ENCODE measurements at places on chromosomes 16 and 17.

DNA sequence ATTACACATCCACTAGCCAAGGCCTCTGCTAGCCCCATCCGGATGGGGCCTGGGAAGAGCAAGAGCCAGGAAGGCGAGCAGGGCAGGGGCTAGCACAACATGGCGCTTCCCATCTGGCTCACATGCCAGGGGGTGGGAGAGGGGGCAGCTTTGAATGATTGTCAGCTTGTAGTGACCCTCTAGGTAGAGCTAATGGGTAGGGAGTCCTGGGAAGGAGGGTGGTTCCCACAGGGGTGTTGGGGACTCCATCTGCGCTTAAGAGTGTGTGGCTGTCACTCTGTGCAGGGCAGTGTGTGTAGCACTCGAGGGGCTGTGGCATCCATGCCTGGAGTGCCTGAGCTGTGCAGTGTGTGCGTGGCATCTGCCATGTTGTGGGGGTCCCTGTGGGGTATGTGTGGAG, 24.5 kb downstream of the ARHGAP23 start:
- DNase-seq = no peak

DNA sequence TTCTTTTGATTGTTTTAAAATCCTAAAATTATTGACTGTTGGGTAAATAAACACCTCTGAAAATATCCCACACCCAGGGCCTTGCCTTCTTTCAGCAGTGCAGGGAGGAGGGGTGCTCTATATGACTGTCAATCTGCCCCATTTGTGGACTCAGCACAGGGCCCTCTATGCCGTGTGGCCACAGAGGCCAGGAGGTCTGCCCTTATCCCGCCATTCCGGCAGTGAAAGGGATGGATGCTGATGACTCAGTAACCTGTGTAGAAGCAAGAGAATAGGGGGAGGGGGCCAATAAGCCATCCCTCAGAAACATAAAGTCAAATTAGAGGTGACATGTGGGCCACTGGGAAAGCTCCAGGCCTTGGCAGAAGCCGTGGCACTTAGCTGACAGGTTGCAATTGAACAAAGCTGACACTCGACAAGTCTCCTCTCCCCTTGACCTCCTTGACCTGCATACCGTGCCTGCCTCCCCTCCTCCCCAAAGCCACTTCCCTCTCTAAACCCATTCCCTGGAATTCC, 281.4 kb upstream of the DYNLRB2 start:
- no peak for DNase-seq

DNA sequence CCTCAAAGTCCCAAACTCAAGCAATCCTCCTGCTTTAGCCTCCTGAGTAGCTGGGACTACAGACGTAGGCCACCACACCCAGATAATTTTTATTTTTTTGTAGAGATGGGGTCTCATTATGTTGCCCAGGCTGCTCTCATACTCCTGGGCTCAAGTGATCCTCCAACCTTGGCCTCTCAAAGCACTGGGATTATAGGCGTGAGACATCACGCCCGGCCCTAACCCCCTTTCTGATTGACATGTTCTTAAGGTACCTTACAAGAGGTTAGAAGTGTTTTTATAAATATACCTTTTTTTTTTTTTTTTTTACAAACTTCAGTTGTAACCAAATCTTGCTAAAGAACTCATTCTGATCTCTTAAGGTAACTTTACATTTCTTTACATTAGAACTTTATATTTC, 64.8 kb downstream of the GNA13 start:
- no peak for DNase-seq

DNA sequence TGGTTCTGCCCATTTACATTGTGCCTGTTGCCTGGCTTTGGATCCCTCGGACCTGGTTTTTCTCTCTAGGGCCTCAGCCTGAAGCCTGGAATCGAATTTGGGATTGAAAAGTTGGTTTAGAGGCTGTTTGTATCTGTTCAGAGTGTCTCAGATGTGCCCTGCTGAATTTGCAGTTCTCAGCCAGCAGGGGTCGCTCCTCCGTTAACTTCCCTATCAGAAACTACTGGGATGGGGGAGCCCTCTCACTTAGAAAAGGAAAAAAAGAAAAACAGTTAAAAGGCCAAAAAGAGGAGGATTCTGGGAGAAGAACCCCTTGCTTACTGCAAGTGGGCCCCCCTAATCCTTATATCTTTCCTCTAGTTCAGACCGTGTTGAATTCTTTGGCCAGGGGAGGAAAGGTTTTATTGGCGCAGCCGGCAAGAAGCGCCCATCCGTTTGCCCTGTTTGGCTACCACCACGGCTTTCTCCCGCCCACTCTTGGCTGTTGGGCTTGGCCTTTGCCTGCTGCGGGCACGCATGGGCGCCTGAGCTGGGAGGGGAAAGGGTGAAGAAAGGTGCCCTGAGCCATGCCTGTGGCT, 8.7 kb downstream of the FZD2 start:
- DNase-seq = no peak

GRCh38 chr17:4475463-4475862, 23.2 kb upstream of the SPNS2 start:
- no peak for DNase-seq

GRCh38 chr17:9715503-9716016, 70.2 kb downstream of the USP43 start:
- DNase-seq = no peak

DNA sequence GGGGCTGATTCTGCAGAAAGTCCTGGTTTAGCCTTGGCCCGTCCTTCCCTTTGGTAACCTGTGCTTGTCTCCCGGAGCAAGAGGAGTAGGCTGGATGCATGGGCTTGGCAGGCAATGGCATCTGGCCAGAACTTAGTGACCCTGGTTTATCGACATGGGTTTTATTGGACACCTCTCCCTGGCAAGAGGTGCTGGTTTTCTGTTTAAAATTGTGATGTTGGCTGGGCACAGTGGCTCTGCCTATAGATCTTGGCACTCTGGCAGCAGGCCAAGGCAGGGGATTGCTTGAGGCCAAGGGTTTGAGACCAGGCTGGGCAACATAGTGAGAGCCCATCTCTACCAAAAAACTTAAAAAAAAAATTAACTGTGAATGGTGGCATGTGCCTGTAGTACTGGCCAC, 31.2 kb downstream of the SLC12A3 start:
- no peak for DNase-seq

GRCh38 chr17:36094746-36095145, 4.8 kb upstream of the CCL3 start:
- no peak for DNase-seq

GRCh38 chr17:42493319-42493718, 34.6 kb downstream of the ATP6V0A1 start:
- no peak for DNase-seq

DNA sequence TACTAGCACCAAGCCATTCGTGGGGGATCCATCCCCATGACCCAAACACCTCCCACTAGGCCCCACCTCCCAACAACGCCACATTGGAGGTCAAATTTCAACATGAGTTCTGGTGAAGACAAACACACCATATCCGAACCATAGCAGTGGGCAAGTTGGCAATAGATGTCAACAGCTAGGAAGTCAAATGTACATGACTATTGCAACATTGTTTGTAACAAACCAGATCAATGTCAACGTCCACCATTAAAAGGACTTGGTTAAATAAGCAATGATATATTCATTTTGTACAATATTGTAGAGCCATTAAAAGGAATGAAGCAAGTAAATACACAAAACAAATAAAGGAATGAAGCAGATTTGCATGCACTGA, 26.5 kb upstream of the CIITA start:
- DNase-seq = no peak

GRCh38 chr16:85969159-85969558, 70.2 kb downstream of the IRF8 start:
- DNase-seq = no peak

- no peak for DNase-seq
Observed at GRCh38 chr17:63476459-63476853, 405 bp upstream of the ACE start.

DNA sequence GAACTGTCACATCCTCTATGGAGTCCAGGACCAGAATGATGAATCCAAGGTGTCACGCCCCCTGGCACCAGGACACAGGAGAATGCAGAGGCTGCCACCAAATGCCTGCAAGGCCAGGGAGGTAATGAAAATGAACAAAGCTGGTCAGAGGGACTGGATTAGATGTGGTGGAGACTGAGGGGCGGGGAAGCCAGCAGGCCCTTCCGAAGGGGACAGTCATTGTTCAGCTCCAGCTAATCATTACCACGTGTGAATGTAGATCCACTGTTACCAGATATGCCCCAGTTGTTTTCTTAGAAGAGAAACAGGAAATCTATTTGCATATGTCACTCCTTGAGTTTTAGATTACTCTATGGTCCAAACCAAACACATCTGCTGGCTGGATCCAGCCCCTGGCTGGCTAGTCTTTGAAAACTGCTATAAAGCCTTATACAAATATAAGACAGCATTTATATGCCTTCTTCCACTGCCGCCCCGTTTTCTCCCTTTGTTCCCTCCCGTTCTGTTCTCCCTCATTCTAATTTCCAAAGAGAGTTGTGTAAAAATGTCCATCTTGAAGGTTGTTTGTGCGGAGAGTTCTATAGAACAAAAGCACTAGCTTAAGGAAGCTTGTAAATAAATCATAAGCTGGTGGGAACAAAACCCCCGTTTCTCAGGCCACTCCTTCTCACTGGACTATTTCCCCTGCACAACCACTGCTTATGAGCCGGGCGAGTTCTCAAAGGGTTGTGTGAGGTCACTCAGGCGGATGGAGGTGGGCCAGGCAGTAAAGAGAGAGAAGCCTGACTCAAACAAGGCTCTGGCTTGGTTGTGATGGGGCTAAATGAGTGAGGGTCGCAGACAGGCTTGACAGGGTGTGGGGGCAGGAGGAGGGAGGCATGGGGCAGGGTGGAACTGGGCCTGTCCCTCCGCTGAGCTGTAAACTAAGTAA, 14.2 kb downstream of the CRYM start:
- no peak for DNase-seq

GRCh38 chr16:47887496-47887895, 268.3 kb downstream of the ABCC12 start:
- no peak for DNase-seq

- peak; percentile 65 for DNase-seq
Observed at GRCh38 chr16:1152651-1153259, at the start of gene CACNA1H. Gene CACNA1H, plus strand, starts transcription at chr16:1153106. Its CDS starts 632 bp downstream, at chr16:1153738.

DNA sequence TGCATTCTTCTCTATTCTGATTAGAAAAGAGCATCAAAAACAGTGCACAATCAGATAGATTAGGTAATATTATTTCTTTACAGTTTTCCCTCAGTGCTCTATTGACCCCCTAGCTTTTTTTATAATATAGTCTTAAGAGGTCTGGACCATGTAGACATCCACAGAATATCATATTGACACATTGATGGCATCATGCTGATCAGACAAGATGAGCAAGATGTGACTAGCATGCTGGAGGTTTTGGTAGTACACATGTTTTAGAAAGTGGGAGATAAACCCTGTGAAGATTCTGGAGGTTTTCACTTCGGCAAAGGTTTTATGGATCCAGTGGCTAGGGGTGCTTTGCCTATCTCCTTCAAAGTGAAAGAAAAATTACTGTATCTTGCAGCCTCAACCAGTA, 2.8 kb upstream of the ABCA8 start:
- no peak for DNase-seq

GRCh38 chr17:45841186-45841585, 3.5 kb upstream of the SPPL2C start:
- no peak for DNase-seq

DNA sequence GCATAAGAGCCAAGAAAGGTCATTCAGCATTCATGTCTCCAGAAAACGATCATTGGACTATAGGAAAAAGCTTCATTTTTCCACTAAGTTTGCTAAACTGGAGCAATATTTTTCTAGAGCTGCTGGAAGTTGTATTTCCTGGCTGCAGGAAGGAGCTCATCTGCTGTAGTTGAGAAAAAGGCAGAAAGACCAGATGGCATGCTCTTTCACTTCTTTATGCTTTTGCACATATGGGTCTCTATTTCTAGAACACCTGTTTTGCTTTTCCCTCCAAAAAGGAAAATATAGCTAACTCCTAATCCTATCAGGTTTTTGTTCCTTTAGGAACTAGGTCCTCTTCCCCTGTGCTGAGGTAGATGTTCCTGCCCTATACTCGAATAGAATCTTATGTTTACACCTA, 61.9 kb upstream of the HLF start:
- no peak for DNase-seq

- DNase-seq = no peak
Observed at GRCh38 chr16:30853758-30854157, 40.1 kb downstream of the BCL7C start.

GRCh38 chr17:38324141-38324697, 19.5 kb downstream of the GPR179 start:
- DNase-seq = no peak

DNA sequence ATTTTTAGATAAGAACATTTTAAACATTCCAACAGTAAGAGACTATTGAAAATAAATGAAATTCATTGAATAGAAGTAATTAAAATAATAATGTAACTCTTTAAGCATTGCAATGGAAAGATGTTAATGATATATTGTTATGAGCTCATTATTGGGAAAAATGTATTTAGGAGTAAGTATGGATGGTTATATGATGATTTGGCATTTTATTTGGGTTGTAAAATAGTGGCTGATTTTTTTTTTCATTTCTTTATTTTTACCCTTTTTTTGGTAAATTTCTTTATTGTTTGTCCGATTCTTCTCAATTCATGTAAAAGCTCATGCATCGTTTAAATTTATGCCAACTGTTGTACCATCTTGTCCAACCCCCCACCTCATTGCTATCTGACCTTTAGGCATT, 539.9 kb downstream of the HS3ST4 start:
- DNase-seq = no peak

- no peak for DNase-seq
Observed at GRCh38 chr17:18041776-18042175, 2.6 kb downstream of the GID4 start.

DNA sequence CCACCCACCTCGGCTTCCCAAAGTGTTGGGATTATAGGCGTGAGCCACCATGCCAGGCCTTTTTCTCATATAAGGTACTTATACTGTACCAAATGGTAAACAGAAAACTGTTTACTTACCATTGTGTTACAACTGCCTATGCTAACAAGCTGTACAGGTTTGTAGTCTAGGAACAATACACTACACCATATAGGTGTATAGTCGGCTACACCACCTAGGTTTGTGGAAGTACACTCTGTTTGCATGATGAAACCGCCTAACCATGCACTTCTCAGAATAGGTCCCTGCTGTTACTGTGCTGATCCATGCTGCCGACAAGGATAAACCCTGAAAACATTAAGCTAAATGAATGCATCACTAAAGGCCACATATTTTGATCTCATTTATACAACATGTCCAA, 18.9 kb downstream of the DNAJA2 start:
- DNase-seq = no peak

- peak; percentile 57 for DNase-seq
Observed at GRCh38 chr16:17470908-17471718, at the start of gene XYLT1. Gene XYLT1, minus strand, starts transcription at chr16:17470960. Its CDS starts 164 bp downstream, at chr16:17470796.

- DNase-seq = no peak
Observed at GRCh38 chr17:37752482-37752881, 7.6 kb upstream of the HNF1B start.

GRCh38 chr17:40399185-40399584, 18.5 kb downstream of the TOP2A start:
- DNase-seq = no peak

DNA sequence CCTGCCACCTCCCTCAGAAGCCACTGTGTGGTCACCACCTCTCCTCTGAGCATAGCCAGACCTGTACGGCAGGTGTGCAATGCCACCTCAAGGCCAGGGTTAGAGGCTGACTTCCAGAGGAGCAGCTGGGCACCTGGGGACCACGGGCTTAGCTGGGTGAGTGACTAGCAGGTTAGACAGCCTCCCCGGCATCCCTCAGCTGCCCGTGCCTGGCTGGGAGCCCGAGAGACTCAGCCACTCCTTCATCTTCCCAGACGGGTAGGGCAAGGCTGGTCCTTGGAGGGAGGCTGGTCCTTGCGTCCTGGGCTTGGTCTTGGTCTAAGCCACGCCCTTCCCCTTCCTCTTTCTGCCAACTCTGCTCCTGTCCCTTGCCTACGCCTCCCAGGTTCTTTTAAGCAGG, 7.8 kb downstream of the CRHR1 start:
- DNase-seq = no peak

GRCh38 chr17:68972119-68972704, 17.0 kb upstream of the ABCA8 start:
- no peak for DNase-seq

Measured in activated CD4-positive, alpha-beta T cell treated with anti-CD3 and anti-CD28 coated beads, Interleukin-2, amount 50 U/mL, for 1 hour (primary cell).